ENCODE measurements at places on chromosomes 13 and 19.
A peak's percentile ranks its signal among the peaks of the same experiment; 100 is the strongest.

- no peak for ATAC-seq
These were observed 594 bp upstream of the ZNF850 start for GRCh38 chr19:36773223-36773579.

DNA sequence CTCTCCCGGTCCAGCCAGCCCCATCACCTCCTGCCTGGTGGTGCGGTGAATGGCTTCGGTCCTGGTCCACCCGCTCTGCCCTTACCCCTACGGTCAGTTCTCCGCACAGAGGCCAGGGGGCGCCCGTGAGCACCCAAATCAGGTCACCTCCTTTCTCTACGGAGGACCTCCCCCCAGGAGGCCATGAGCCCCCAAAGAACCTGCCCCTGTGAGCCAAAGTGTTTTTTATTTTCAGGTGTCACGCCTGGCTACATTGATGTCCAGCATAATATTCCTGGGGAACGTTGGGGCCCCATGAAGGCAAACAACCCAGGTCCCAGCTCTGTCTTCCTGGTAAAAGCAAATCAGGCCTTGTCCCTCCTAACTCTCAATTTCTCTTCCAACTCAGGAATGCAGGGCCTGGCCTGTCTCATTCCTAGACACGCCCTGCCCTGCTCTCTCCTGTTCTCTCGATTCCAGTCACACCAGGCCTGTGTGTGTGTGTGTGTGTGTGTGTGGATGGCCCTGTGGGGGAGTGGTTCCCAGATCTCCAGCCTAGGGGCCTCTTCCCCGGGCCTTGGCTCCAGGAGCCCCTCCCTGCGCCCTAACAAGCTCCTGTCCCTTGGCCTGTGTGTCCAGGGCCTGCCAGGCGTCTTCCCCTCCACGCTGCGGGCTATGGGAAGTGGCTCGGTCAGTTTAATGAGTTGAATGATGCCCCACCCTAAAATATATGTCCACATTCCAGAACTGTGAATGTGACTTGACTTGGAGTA lies 9.7 kb upstream of the GIPC1 start:
- ATAC-seq: peak; percentile 71

DNA sequence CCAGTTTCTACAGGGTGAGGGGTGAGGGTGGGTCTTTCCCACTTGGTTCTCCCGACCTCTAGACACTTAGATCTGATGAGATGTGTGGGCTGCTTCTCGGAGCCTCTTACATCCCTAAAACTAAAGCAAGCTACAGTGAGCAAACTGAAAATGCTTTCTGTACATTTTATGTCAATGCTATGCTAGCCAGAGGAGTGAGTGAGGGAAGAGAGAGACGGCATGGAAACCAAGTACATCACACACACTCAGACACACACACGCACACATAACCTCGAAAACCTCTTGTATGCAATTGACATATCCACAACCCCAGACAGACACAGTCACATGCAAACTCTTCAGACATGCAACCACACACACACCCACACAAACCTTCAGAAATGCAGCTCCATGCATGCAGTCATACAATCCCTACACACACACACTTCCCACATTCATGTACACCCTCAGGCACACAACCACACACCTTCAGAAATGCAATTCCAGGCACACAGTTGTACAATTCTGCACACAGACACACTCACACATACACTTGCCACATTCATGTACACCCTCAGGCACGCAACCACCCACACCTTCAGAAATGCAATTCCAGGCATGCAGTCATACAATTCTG lies 1.4 kb downstream of the SLC1A6 start:
- no peak for ATAC-seq

DNA sequence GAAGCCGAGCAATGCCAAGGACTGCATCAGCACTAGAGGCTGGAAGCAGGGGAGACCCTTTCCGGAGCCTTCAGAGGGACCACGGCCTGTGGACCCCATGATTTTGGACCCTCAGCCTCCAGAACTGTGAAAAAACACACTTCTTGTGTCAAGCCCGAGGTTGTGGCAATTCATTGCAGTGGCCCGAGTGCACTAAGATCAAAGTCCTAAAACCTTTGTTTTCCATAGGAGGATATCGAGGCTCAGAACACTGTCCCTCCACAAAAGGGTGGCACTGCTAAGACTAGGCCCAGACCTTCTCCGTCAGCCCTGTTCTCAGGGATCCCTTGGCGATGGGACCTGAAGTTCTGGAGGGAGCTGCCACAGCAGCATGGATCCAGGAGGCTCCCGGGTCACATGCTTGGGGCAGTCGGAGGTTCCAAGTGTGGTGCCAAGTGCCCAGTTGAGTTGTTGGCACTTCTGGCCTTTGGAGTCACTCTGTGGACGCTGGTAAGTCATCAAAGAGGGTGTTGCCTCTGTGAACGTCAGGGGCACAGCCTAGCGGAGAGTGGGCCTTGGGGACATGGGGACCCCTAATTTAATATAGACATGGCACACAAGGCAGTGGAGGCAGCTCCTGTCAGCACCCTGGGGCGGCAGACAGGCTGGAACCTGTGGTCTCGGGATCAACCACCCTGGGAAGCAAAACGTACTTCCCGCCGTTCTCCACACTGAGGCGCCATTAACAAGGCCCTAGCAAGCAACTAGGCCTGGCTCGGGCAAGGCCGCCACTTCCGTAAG lies 199.2 kb downstream of the COL4A1 start:
- no peak for ATAC-seq

DNA sequence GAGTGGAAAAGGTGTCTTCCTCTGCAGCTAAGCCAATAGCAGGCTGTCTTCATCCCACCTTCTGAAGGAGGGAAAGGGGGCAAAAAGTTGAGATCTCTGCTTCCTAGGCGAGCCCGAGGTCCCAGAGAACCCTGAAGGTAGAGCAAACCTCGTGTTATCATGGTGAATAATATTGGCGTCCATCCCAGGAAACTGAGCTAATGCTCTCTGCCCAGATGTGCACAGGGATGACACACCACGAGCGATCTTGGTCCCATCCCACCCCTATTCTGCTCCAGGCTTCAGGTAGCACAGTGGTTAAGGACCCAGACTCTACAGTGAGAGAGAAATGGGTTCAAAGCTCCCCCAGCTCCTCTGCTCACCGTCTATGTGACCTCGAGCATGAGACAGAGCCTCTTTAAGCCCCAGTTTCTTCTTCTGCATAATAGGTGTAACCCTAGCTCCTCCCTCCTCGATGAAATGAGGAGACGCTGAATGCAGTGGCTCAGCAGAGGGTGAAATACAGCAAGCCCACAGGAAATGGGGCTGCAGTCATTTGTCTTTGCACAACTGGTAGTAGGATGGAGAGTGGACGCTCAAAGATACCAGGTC lies 9.9 kb upstream of the CEACAM20 start:
- no peak for ATAC-seq

DNA sequence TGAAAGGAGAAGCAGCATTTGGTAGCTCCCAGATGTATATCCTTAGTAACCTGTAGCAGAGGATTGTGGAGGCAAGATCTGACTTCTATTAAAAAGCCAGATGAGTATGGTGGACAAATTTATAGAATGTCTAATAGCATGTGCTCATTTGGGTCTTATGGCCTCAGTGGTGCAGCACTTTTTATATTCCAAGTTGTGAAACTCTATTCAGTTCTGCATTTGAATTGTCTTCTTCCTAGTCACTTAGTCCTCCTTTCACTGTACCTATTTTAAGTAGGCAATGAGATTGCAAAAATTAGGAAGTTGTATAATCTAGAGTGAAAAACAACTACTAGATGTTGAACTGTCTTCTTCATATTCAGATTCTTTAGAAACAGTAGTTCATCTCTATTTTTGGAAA lies 412.5 kb upstream of the PCDH9 start:
- no peak for ATAC-seq

DNA sequence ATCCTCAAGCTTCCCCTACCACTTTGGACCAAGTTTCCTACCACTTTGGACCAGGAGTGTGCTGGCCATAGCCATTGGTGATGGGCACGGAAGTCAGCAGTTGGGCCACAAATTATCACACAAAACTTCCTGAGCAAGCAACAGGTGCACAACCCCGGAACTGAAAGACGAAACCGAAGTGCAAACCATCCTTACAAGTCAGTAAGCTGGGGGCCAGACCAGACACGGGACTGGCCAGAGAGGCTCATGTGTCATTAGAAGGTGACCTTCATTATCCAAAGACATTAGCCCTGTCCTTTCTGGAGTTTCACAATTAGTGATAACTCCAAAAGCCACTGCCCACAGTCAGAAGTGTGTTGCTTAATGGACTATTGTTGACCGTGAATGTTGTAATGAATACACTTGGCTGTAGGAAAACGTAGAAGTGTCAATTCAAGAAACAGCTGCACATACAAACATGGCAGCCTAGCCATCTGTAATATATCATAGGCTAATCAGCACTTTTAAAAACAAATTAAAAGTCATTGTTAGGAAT lies 244.1 kb upstream of the IRS2 start:
- ATAC-seq: no peak

DNA sequence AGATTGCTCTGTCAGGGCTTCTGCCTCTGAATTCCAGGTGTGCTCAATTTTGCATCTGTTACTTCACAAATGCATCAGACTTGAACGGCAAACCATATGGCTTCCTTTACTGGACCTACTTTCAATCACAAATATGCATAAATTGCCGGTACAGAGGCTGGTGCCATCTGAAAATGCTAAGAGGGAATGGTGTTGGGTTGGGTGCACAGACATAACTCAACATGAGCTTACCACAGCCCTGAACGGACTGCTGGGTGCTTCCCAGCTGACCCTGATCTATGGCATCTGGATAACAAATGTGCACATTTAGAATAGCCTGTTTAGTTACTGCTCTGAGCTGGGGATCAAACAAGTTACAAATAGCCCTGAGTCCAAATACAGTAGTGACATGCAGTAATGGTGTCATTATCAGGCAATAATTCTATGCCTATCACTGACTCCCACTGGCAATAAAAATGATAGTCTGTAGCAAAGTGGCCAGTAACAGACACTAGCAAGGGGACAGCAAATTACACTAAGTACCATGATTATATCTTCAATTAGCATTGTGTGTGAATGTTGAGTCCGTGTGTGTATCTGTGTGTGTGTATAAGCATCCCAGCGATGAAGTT lies 927.3 kb downstream of the DIAPH3 start:
- ATAC-seq: no peak

DNA sequence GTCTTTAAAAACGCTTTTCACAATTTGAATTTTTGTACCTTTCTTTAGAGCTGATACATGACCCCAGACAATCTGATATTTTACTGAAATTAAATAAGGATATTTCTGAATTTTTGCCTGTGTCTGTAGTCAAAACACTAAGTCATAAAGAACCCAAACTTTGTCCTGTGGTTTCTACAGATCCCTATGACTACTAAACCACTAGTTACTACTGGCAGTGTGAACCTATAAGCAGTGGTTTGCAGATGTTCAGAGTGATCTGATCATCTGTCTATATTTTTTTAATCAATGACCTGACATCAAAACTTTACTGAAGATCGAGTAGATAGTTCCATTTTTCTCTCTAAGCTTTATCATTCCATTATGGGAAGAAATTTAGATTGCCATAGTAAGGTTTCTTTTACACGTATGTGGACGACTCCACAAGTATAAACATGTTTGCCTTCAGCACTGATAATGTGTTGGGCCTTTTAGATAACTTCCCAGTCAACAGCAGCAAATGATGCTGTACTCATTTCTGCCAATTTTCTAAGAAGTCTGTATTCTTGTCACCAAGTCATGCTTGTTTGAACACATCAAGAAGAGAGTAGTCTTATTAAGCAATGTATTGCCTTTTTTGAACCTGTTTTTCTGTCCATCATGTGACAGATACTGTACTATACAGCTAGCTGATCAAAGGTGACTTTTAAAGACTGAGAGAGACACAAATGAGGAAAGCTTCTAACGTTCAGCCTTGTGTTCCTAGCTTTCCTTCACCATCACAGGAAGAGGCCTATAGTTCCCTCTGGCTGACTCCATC lies 21.8 kb downstream of the POLR1D start:
- peak; percentile 55 for ATAC-seq

DNA sequence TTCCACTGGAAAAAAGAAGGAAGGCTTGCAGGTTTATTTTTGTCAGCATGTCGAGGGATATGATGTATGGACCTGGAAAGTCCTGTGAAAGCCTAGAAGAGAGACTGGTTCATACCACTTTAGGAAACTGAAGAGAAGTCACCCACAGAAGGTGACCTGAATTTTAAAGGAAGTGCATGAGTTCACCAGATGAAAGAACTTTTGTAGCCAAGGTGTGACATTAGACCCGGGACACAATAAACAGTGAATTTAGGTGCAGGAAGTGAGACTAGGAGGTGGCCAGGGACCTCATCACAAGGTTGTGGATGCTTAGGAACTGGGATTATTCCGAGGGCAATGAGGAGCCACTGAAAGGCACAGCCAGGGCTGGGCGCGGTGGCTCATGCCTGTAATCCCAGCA lies 79.1 kb downstream of the ZNF429 start:
- no peak for ATAC-seq

- no peak for ATAC-seq
These were observed 9.5 kb upstream of the SUPT20H start for GRCh38 chr13:37068962-37069361.
